Esophagus muscularis mucosa (tissue), 4 donors: ENCODE measurements at places on chromosomes 2 and 18. TPM values are rescaled to one million over a fixed set of nuclear protein-coding genes. Genes with fewer than 3 reads are reported as not detected.

- DNase-seq, result no peak
Measured at GRCh38 chr18:55400590-55401541, 187.1 kb downstream of the TCF4 start.

DNA sequence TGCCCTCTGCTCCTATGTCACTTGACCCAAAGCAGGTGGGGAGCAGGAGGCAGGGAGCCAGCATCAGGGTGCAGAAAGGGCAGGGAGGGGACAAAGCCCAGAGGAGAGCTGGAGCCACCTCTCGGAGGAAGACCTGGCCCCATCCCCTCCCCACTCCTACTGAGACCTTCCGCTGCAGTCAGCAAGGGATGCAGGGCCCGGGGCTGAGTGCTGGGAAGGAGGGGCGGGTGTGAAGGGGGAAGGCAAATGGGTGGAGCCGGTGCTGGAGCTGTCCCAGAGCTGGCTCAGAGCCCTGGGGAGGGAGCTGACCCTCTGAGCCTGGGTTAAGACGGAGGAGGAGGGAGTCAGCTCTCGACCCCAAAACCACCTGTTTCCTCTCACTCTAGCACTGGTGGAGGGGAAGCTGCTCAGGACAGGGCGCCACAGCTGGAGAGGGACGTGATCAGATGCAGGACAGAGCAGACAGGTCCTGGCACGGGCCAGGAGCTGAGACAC is 33.8 kb downstream of the HS1BP3 start:
- no peak for DNase-seq

DNA sequence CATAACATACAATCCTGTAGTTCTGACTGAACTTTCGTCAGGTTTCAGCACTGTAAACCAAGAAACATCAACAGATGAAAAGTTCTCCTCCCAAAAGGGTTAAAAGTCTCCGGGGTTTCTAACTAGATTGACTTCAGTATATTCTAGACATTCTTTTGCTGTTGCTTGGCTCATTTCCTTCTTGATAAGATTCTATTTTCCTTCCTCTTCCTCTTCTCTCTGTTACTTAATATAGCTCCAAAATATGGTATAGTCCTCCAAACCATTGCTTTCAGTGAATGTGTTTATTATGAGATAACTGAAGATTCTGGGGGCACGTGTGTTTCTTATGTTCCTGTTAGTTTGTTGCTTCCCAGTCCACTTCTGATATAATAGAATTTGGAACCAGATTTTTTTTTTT is 46.4 kb upstream of the MAP4K3 start:
- DNase-seq, result no peak

The RIT2 gene
- total RNA-seq, result not detected

The EMILIN1 gene
- total RNA-seq, result 181 TPM

DNA sequence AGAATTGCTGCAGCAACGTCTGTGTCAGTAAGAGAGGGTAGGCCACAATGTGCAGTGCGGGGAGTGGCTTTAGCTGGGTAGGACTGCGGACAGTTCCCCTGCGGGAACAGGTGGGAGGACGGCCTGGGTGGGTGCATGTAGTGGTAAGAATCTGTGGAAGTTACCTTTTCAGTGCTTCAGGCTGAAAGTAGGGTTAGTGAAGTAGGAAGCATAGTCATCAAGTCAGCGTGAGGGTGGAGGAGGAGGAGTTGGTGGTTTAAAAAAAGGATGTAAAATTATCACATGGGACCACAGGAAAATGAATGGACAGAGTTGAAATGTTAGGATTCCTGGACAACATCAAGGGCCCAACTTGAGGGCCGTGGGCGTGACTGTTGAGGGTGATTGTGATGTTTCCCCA is 13.2 kb downstream of the CEP192 start:
- DNase-seq, result no peak

The CNTNAP5 gene
- total RNA-seq, result 0.17 TPM

DNA sequence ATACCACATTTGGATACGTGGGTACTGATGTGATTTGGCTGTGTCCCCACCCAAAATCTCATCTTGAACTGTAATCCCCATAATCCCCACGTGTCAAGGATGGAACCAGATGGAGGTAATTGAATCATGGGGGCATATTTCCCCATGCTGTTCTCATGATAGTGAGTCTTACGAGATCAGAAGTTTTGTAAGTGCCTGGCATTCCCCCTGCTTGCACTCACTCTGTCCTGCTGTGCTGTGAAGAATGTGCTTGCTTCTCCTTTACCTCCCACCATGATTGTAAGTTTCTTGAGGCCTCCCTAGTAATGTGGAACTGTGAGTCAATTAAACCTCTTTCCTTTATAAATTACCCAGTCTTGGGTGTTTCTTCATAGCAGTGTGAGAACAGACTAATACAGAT is 70.3 kb downstream of the CHST9 start:
- DNase-seq, result no peak

The RIF1 gene
- 31.0 TPM for total RNA-seq
